Central memory CD4-positive, alpha-beta T cell (primary cell): ENCODE measurements at places on chromosomes 2 and 18.

GRCh38 chr2:225600444-225600843, 200.9 kb downstream of the NYAP2 start:
- no peak for DNase-seq

DNA sequence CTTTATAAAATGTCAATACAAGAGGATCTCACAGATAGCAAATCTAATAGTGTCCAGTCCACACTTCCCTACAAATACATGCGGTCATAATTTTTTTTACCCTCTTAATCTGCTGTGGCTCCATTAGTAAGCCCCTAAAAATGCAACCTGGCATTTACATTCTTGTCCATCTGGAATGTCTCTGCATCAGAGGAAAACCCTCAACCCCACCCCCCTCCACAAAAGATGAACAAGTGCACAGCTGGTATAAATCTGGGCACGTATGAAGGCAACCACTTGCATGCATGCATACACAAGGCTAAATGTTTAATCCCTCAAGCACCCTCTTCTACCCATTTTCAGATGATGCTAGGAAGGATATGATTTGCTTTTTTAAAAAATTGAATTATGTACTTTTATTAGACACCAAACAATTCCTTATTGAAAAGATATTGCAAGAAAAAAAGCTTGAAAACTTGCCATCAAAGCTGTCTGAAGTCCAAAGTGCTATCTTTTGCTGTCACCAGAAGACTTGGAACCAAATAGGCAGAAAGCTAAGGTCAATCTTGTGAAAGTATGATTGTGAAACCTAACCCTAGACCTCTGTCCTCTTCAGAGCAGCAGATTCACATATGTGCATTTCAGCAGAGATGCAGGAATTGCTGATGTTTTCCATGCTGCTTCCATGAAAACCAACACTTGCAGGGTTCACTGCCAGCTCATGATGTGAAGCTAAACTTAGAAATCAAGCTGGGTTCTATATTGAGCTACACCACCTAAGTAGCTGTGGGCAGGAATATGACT, 39.0 kb downstream of the IRS1 start:
- no peak for DNase-seq

- no peak for DNase-seq
Observed at GRCh38 chr2:215915441-215915840, 97.9 kb downstream of the MREG start.

DNA sequence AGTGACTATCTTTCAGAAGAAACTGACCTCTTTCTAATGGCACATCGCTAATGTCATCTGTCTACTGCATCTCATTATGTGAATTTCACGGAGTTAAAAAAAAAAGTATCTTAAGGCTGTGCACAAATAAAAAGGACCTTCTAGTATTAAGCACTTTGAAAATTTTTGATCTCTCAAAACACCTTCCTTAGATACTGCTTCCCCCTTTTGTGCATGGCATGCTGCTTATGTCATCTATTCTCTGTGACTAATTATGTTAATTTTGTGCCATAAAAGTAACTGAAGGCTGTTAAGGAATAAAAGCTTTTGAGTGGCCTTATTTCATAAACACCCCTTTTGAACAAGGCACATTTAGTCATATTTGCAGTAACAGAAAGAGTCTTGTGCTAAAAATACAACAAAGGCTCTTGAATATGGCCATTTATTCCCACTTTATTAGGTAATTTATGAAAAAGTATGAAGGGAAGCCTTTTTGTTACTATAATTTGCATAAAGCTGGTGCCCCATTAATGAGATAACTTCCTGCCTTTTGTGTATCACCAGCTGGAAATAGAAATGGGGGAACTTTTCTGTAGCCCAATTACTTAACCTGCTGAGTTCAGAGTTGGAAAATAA, 1412.0 kb upstream of the ZEB2 start:
- no peak for DNase-seq

DNA sequence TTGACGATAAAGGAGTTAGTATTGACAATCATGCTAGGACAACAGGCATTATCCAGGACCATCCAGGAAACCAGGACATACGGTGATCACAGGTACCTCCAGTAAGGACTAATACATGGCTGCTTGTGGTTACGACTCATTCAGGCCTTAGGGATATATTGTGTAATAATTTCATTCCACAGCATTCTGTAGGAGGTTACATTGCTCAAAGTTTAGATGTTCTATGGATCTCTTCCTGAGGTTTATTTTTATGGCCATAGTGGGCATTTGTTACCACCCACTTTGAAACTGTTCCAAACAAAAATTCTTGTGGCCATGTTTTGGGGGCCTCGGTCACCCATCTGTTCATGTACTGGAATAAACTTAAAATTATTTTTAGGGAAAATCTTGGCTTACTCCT, 431.6 kb downstream of the METTL4 start:
- no peak for DNase-seq
